ENCODE measurements at places on chromosomes 11 and 22.

DNA sequence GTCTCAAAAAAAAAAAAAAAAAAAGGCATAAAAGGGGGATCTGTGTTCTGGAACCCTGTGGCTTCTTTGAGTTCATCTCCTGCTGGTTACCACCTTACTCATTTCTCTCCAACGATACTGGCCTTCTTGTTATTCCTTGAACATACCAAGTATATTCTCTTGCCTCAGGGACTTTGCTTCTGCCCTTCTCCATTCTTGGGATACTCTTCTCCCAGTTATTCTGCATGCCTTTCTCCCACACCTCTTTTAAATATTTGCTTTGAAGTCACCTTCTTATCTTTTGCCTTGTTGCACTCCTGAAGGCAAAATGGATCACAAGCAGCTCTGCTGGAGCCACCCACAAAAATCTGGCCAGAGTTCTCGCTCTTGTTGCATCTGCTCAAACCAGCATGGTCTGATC is 76.0 kb upstream of the RRM1 start:
- no peak for DNase-seq

DNA sequence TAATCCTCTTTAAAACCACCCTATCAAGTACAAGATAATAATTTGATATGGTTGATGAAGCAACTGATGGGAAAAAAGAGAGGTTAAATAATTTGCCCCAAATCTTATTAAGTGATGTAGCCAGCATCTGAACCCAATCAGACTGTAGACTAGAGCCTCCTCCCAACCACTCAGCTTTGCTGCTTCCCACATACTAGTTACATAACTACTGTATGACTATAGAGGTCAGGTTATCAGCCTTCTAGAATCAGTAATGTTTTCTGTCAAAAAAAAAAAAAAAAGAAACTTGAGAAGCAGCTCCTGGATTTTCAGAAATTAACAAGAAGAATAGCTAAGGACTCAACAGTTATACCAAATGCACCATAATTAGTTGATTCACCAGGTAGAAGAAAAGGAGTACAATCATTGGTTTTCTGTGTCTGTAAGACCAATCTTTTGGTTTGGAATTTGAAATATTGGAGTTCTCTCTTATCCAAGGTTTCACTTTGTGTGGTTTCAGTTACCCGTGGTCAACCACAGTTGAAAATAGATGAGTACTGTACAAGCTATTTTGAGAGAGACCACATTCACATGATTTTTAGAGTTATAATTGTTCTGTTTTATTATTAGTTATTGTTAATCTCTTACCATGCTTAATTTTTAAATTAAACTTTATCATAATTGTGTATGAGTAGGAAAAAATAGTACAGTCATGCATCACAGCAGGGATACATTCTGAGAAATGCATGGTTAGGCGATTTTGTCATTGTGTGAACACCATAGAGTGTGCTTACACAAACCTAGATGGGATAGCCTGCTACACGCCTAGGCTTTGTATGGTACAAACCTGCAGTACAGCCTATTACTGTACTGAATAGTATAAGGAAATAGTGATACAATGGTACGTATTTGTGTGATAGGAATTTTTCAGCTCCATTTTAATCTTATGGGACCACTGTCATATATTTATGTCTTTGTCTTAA is 72.2 kb downstream of the PDHX start:
- no peak for DNase-seq

DNA sequence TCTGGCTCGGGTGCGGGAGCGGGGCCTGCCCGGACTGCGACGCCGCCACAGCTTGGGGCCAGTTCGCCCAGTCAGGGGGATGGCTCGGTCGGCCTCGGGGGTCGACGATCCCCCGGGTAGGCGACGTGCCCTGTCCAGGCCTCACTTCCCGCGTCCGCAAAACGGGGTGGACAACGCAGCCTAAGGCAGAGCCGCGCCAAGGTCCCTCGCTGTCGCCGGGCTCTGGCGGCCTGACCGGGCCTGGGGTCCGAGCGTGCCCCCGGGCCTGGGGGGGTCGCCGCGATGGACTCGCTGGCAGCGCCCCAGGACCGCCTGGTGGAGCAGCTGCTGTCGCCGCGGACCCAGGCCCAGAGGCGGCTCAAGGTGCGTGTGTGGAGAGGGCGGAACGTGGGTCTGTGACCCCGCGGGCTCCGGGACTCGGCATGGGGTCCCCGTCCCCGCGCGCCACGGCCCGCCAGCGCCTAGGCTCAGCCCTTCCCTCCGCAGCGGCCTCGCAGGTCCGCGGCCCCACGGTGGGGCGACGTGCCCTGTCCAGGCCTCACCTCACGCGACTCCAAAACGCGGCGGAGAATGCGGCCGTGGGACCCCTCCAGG is 4.2 kb downstream of the SEPTIN5 start:
- DNase-seq, result no peak

DNA sequence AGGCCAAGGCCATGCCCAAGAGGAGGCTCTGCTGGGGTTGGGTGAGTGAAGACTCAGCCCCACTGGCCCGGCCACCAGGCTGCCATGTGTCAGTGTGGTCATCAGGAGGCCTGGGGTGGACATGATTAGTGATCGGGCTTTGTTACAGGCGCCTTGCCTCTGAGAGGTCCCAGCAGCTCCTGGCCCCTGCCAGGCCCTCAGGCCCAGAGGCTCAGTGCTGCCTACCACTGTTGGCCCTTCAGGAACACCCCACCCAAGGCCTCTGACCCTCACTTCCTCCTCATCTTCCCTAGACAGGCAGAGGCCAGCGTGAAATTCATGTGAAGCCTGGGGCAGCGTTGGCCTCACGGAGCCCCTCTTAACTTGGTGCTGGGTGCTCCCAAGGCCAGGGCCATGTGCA is 2.2 kb downstream of the MRPL23 start:
- no peak for DNase-seq

DNA sequence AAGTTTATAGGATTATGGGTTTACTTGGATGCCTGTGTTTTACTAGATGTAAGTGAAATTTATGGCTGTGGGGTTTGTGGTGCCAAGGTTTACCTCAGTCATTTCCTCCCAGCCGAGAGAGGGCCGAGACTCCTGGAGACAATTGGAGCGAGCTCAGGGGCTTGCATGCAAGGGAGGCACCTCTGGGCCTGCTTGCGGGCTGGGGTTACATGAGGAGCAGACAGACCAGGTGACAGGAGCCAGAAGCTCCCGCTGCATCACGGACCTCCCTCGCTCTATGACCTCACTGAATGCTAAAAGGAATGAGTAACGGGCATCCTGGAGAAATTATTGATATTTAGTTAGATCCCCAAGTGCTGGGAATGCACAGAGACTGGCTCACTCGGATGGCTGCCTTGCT is 275.2 kb upstream of the KIRREL3 start:
- DNase-seq, result no peak
